C1 segment of cervical spinal cord (tissue), 14 donors: ENCODE measurements at places on chromosomes 7 and 10.

DNA sequence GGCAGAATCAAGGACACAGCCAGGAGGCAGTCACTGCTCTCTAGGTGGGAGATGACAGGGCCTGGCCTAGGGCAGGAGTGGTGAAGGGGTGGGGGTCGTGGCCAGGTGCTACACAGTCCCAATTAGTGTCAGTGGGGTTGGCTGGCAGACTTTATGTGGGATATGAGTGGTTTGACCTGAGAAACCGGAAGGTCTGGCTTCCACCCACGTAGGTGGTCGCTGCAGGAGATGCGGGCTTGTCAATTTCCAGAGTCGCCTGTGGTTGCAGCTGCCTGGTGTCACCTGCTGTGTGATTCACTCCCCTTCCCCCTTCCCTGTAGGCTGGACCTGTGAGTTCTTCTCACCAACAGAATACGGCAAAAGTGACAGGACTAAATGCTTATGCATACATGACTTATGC, 124.3 kb downstream of the KLF6 start:
- no peak for DNase-seq

GRCh38 chr10:18144928-18145327, 4.7 kb downstream of the CACNB2 start:
- no peak for DNase-seq

DNA sequence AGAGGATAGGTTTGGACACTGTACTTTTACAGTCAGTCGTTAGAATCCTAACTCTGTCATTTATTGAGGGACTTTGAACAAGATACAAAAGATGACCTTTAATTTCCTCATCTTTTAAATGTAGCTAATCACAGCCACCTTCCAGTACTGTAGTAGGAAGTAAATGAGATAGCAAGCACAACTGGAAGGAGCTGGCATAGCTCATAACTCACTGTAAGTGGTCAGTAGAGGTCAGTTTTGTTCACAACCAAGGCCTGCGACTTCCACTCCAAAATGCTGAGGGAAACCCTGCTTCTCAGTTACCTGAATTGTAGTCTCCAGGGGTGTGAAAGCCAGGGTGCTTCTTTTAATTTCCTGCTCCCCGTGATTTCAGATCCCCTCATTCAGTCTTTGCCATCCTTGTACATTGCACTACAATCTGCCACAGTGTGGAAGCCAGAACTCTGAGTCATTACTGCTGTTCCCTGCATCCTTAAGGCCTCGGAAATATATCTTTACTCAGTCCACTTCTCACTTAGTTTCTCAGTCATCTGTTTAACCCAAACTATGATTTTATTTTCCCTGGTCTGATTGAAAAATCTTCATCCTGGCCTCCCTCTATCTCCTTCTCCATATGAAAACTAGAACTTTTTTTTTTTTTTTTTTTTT, 361.2 kb downstream of the NRG3 start:
- DNase-seq, result no peak

GRCh38 chr10:79431891-79432831, 13.3 kb downstream of the ZCCHC24 start:
- DNase-seq, result no peak

DNA sequence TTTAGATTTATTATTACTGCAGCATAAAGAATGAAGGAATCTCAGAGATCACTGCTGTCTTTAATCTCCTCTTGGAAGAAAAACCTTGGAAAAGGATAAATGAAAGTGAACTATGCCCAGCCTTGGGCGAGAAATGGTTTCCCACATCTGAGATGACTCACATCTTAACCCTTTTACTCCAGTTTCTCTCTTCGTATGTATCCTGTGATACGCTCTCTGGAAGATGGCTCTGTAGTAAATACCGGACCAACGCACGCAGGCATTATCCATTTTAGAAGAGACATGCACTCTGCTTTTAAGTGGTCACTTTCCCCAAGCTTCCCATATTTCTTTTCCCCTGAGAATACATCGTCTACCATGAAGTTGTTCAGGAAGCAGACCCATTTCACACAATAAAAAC, 207.3 kb upstream of the BMPER start:
- no peak for DNase-seq

DNA sequence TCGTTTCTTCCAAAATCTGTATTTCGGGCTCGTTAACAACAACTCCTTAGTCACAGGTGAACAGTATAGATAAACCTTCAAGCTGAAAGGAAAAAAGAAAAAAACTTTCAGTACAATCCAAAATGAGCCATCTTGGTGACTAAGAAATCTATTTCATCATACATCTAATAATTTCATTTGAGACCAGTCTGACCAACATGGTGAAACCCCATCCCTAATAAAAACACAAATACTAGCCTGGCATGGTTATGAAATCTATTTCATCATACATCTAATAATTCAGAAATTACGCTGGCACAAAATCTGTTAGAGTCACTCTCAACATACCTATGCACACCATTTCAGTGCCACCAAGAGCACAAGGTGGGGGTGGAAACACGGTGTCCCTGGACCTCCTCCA, 8.8 kb downstream of the DCLRE1C start:
- no peak for DNase-seq

GRCh38 chr7:33578881-33579672, 326.3 kb upstream of the BMPER start:
- no peak for DNase-seq

GRCh38 chr7:129376778-129377700, 57.2 kb upstream of the STRIP2 start:
- no peak for DNase-seq

GRCh38 chr7:2524808-2525657, 5.5 kb downstream of the LFNG start:
- no peak for DNase-seq
